Endodermal cell (in vitro differentiated cells): ENCODE measurements at places on chromosomes 6 and 20. TPM values are rescaled to one million over a fixed set of nuclear protein-coding genes. Genes with fewer than 3 reads are reported as not detected.
A peak's percentile ranks its signal among the peaks of the same experiment; 100 is the strongest.

DNA sequence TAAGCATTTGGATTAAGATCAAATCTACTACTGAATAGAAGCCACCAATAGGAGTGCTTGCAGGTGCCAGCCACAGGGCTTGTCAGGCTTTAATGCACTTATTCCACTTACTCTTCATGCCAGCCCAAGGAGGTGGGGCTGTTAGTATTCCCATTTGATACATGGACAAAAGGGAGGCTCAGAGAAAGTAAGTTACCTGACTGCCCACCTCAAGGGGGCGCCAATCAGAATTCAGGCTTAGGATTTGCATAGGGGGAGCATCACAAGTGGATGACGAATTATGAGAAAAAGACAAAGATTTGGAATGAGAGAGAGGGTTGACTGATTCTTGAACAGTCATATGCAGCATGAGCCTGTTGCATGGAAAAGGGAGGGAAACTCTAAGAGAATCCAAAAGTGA is 188.4 kb upstream of the TSHZ2 start:
- DNase-seq = peak; percentile 82

- no peak for DNase-seq
Observed at GRCh38 chr20:24648481-24648880, 179.1 kb downstream of the SYNDIG1 start.

GRCh38 chr6:1129131-1129530 is 182.8 kb upstream of the FOXQ1 start:
- no peak for DNase-seq

GRCh38 chr20:17940224-17940971 is 28.2 kb downstream of the SNX5 start:
- peak; percentile 79 for DNase-seq

- DNase-seq = no peak
Observed at GRCh38 chr6:87574237-87574804, 15.5 kb downstream of the RARS2 start.

DNA sequence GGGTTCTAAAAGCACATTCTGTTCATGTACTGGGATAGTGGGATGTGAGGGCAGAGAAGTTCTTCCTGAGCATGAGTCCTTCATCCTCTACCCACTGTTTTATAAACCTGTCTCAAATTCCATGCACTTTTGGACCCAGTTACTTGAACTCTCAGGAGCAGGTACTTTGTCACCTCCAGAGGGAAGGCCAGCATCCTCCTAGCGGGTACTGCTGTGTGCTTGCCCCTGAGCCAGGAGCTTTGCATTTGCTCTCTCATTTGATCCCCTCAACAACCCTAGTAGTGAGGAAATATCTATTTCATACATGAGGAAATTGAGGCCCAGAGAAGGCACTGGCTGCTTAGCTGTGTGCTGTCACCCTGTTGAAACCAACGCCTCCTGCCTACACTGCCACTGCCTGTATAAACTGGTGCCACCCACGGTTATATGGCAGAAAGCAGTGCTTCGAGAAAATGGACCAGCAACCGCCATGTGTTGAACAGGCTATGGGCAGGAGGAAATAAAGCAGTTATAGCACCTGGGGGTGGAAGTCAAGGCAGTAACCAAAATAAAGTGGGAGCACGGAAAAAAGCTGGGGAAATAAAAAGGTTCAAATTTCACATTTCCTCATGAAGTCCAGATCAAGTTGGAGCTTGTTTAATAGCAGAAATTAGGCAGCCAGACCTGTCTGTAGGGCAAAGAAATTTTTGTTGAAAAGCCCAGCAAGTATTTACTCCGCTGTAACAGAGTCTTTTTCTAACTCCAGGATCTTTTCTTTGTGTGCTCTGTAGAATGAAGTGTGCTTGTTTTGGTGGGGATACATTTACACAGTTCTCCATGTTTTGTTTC is 38.0 kb downstream of the KLHL31 start:
- DNase-seq = no peak

GRCh38 chr6:121858986-121859385 is 423.5 kb downstream of the GJA1 start:
- DNase-seq = no peak

- DNase-seq = no peak
Observed at GRCh38 chr20:44618318-44618731, 33.2 kb downstream of the ADA start.

DNA sequence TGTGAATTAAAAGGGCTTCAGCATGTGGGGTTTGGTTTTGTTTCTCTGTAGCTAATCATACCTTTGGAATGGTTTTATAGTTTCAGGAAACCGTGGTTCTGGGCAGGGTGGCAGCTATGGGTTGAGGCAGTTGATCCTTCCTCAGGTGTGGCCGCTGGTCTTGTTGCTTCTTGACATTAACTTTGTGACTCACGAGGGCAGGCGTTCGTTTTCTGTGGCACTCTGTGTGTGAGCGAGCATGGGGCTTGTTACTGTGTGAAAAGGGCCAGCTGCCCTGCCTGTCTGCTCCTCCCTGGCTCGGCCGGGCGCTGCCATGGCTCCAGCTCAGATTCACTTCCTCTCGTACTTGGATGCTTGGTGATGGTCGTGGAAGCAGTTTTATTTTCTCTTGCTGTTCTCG is 16.2 kb downstream of the DNAJC5 start:
- DNase-seq = no peak

DNA sequence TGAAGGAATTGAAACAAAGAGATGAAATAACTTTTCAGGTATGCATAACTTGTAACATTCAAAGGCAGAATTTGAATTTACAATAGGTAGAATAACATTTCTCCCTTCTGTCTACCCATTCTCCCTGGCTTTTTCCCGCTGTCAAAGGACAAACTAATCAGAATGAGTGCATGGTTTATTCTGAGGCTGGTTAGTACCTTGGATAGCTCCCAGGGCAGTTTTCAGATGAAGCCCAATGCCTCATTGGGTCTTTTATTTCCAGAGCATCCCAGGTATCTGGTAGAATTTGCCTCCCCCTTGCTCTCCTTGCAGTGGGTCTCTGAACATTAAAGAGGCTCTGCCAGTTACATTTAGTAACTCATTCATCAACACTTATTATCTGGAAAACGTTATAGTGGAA is 665.5 kb downstream of the BCKDHB start:
- peak; percentile 82 for DNase-seq

DNA sequence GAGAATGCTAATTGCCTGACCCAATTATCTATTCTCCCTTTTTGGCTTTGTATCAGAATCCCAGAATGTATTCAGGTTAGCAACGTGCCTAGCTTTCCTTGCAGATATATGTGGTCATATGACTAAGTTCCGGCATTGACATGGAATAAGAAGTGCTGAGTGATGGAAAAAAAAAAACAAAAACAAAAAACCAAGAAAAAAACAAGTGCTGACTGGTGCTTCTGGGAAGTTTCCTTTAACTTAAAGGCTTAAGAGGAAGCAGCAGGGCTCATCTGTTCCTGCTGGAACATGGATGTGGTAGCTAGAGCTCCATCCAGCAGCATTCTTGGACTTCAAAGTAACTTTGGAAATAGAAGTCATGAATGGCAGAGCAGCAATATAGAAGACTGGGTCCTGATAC is 10.4 kb upstream of the RPF2 start:
- DNase-seq = no peak

GRCh38 chr6:105677671-105678475 is 275.0 kb upstream of the PREP start:
- DNase-seq = no peak

GRCh38 chr6:44782892-44783291 is 395.4 kb downstream of the CDC5L start:
- no peak for DNase-seq

- DNase-seq = no peak
Observed at GRCh38 chr20:24640276-24640675, 170.8 kb downstream of the SYNDIG1 start.

- peak; percentile 57 for DNase-seq
Observed at GRCh38 chr6:89492025-89492640, 59.2 kb downstream of the ANKRD6 start.

DNA sequence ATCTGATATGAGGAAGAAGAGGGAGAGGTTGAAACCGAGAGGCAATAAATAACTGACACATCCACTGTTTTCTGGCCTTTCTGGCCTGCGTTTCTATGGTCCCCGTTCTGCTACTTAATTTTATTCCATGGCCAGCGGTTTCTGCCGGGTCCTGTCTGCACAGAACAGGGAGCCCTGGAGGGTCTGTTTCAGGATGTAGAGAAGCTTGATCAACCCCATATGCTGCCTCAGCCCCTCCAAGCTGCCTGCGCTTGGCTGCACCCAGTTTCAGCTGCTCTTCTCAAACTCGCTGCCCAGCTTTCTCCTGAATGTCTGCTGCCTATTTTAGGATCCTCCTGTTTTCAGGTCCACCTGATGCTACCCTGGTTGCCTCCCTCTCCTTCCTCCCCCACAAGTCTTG is 18.5 kb upstream of the PACSIN1 start:
- no peak for DNase-seq

DNA sequence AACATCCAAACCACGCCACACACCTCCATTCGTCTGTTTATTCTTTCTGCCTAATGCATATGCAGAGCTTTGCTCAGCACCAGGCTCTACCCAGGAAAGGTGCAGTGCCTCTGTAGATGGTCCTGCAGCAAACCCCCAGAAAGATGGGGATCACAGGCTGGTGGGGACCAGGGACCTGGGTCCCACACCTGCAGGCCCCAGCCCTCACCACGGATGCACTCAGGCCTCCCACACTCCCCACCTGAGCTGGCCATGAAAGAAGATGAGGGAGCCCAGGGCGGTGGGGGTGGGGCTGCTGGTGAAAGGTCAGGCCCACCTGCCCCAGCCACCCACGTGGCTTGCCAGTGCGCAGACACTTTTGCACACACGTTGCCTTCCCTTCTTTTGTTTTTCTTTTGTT is 217.7 kb downstream of the TAF4 start:
- no peak for DNase-seq

OTOR gene
- total RNA-seq = not detected in 2 replicates

KHDC1 gene
- total RNA-seq = 6.6 and 7.1 TPM in 2 replicates

RPP40 gene
- total RNA-seq = 6.8 to 9.0 TPM (median 8.6 TPM) in 3 replicates

ECT2L gene
- not detected in 2 replicates for total RNA-seq

FLRT3 gene
- total RNA-seq = 39.9 to 93.4 TPM (median 81.7 TPM) in 3 replicates

TFAP2B gene
- not detected in 2 replicates for total RNA-seq

EYS gene
- total RNA-seq = 0.31 to 0.44 TPM (median 0.42 TPM) in 3 replicates

HLA-DOA gene
- total RNA-seq = 10.6 and 11.1 TPM in 2 replicates

SAPCD1 gene
- 7.1 to 9.5 TPM (median 7.9 TPM) in 3 replicates for total RNA-seq
